ENCODE measurements at places on chromosomes 1 and 21.

DNA sequence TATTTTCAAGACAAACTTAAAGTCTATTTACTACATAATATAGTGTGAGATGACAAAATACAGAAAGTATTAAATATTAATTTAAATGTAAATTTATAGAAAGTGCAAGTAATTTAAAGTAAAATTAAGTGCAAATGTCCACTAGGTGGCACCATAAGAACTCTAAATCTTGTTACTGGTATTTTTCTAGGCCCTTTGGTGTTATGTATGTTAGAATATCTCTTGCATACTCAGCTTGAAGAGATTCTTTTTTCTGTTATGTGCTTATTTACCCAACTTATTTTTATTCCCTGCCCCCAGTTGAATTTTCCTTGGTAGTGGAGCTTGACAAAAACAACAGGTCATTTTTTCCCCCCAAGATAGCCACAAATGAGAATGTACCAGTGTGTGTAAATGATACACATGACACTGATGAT lies 71.5 kb downstream of the RPS6KC1 start:
- no peak for DNase-seq

GRCh38 chr1:187762118-187762517 lies 933.4 kb downstream of the PLA2G4A start:
- no peak for DNase-seq

GRCh38 chr1:215543191-215543606 lies 23.9 kb upstream of the KCTD3 start:
- no peak for DNase-seq

DNA sequence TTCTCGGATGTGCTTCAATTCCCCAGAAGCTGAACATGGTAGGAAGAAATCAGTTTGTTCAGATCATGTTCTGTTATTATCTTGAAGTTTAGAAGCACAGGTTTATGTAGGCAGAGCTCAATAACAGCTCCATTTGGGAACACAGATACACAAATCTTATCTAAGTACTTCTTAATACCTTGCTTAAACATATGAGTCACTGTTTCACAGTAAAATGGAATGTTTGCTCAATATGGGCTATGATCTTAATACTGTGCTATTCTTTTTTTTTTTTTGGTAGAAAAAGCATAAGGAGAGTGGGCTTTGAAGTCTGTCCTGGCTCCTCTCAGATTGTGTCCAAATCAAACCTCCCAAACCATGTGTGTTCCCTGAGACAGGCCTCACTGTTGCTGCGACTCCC lies 13.4 kb downstream of the PROK1 start:
- DNase-seq = no peak

DNA sequence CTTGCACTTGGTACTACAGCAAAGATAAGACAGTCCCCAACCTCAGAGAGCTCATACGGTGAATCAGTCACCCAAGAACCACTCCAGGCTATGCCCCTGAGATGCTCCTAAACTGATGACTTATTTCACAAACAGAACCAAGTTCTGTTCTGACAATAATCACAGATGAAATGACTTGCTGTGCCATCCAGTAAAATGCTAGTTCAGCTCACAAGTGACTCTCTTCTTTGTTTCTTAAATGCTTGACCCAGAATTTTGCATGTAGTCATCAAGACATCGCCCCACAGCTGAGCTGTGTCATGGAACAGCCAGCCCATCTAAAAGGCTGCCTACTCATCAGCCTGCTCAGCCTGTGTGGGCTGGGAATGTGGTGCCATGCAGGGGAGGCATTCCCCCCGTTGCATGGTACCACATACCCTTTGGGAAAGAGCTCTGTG lies 6.1 kb upstream of the SLC19A2 start:
- no peak for DNase-seq

GRCh38 chr1:18511149-18511873 lies 30.6 kb downstream of the KLHDC7A start:
- no peak for DNase-seq

DNA sequence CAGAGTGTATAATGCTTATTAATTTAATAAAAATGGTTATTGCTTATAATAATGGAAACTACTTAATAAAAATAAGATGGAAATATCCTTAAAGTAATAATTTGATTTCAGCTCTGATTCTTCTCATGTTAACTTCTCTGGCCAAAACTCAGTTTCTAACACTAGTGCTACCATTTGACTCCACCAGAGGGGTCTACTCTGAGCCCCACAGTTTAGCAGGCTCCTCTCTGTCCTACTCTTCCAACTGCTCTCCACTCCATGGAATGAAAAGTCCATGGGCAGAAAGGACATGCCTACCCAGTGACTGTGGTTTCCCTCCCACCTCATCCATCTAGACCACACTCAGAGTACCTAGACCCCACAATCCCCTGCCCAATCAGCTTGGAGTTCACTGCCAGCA lies 489.1 kb upstream of the CAMK1G start:
- DNase-seq = no peak

DNA sequence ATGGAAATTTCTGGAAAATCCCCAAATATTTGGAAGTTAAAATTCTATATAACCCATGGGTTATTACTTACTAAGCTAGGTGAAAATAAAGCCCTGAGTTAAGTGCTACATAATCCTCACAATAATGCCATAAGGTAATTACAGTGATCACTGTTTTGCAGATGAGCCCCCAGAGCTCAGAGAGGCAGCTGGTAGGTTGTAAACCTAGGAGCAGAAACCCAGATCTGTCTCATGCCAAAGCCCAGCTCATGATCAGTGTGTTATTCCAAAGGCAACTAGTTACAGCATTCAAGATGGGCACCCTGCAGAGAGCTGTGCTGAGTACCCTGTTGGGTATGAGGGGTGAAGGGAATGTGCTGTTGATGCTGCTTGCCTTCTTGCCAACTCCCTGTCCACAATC lies 10.8 kb upstream of the MYOG start:
- DNase-seq = no peak

Data from fibroblast of skin of left quadriceps (primary cell).